ENCODE measurements at places on chromosomes 2 and 18. TPM values are rescaled to one million over a fixed set of nuclear protein-coding genes. Genes with fewer than 3 reads are reported as not detected.

DNA sequence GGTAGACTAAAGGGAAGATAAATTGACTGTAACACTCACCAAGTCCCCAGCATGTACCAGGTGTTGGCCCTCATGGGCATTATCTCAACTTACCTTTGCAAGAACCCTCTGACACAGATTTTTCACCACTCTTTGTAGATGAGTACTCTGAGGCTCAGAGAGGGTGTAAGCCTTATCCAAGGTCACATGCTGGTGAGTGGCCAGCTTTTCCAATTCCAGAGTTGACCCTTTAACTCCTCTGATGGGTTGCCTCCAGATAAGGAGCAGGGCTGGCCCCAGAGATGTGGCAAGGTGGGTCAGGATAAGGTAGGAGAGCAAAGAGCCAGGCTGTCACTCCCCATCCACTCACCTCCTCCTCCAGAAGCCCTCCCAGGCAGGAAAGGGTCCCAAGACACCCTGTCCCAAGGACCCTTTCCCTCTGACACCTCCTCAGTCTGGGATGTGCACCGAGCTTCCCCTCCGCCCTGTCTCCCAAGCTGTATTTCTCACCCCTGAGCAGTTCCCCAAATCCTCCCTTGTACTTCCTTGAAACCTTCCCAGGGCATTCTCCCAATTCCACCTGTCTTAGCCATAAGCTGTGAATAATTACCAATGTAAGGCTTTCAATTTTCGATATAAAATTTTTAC lies 165.9 kb downstream of the ZFP36L2 start:
- no peak for DNase-seq
- peaks cover 15% of the 10 kb centered on the region for H3K36me3 ChIP-seq
- no peak overlapping the region for H3K4me3 ChIP-seq
- H3K4me1 ChIP-seq = peaks cover 3% of the 10 kb centered on the region
- H3K27me3 ChIP-seq = no peaks in the 10 kb centered on the region

DNA sequence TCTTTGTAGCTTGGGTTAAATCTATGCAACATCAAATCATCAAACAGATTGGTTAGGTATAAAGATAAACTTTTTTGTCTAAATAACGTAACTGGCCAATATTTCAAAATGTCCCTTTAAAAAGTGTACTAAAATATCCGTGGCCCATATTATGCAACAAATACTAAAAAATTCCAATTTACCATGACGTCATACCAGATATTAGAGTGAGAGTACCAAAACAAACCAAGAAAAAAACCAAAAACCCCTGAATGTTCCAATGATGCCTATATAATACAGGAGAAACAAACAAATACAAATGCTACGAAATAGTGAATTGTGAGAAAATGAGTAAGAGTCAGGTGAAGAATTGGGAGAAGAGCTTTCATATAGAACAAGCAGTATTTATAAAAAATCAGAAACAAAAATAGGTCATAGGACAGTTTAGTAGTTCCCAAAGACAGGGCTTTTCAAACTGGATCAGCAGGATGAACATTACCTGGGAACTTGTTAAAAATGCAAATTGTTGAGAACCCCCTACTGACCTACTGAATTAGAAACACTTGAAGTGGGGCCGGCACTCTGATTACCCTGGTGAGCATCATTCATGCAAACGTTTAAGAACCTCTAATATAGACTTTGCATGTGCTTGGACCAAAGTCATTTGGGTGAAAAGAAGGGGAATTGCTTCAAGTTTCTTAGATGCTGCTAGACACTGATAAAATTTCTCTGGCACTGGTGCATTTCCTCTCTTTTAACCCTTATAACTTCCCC lies 753.7 kb downstream of the DSC3 start:
- no peaks in the 10 kb centered on the region for H3K4me1 ChIP-seq
- no peaks in the 10 kb centered on the region for H3K36me3 ChIP-seq
- DNase-seq = no peak
- no peak overlapping the region for H3K4me3 ChIP-seq
- no peak overlapping the region for H3K27ac ChIP-seq
- H3K27me3 ChIP-seq = no peaks in the 10 kb centered on the region

GRCh38 chr18:70296289-70296688 lies 7.4 kb downstream of the SOCS6 start:
- H3K27ac ChIP-seq = peak overlapping the region; percentile 69
- no peaks in the 10 kb centered on the region for H3K27me3 ChIP-seq
- no peak overlapping the region for H3K4me3 ChIP-seq
- H3K4me1 ChIP-seq = peaks cover 37% of the 10 kb centered on the region
- no peaks in the 10 kb centered on the region for H3K36me3 ChIP-seq

- no peak overlapping the region for H3K4me3 ChIP-seq
- peaks cover 7% of the 10 kb centered on the region for H3K27me3 ChIP-seq
- peaks cover 6% of the 10 kb centered on the region for H3K36me3 ChIP-seq
- no peak overlapping the region for H3K27ac ChIP-seq
Observed at GRCh38 chr2:136538489-136538888, 226.9 kb upstream of the THSD7B start.

DNA sequence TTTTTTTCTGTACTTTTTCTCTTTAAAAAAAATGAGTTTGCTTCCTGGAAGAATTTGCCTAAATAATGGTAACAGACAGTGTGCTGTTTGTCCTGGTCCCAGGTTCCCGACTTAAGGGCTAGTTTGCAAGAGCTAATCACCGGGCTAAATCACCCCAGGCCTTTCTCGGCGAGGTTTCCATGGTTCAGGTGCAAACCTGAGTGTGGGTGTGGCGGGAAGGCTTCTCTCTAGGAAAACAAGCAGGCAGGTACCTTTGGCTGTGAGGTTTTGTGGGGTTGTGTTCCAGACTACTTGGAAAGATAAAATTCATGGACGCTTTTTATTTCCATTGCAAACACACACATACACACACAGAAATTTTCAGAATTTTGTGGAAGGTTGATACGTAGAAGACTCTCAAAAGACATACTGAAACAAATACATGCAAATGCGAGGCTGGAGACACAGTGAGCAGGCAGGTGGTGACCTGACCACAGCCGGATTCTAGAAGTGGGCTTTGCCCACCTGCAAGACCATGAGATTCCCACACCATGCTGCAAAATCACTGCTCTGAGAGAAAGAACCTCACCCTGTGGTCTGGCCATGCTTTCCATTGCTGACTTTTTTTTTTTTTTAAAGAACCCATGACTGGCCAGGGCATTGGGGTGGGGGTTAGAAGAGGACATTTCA lies 815 bp downstream of the CNDP1 start:
- H3K27ac ChIP-seq = no peak overlapping the region
- no peaks in the 10 kb centered on the region for H3K27me3 ChIP-seq
- no peaks in the 10 kb centered on the region for H3K4me1 ChIP-seq

- H3K27me3 ChIP-seq = no peaks in the 10 kb centered on the region
- H3K36me3 ChIP-seq = peaks cover 31% of the 10 kb centered on the region
- no peak overlapping the region for H3K27ac ChIP-seq
- no peak overlapping the region for H3K4me3 ChIP-seq
Observed at GRCh38 chr2:20023688-20024087, 11.2 kb upstream of the MATN3 start.

GRCh38 chr2:3189076-3189591 lies 188.5 kb downstream of the EIPR1 start:
- no peak overlapping the region for H3K27ac ChIP-seq
- H3K4me1 ChIP-seq = peaks cover 3% of the 10 kb centered on the region
- peaks cover 5% of the 10 kb centered on the region for H3K27me3 ChIP-seq
- H3K36me3 ChIP-seq = no peaks in the 10 kb centered on the region
- no peak overlapping the region for H3K4me3 ChIP-seq

DNA sequence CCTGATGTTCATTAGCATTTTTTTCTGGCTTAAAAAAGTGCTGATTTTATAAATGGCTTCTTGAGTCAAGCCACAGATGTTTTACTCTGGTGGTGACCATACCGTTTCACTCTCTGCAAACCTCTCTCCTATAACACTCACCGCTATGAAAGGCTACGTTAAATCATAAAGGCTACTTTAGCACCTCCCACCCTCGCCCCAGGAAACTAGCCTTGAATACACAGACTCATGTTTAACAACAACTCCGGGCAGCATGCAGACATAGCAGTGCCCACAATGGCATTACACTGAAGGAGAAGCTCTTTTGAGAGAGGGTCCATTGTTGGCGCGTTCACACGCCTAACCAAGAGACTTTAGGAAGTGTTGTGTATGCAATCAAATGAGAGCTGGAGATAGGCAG lies 5.6 kb downstream of the MYT1L start:
- H3K27me3 ChIP-seq = peaks cover under 1% of the 10 kb centered on the region
- no peak for DNase-seq
- H3K4me3 ChIP-seq = peak overlapping the region; percentile 11
- no peaks in the 10 kb centered on the region for H3K36me3 ChIP-seq
- H3K4me1 ChIP-seq = peaks cover 28% of the 10 kb centered on the region

DNA sequence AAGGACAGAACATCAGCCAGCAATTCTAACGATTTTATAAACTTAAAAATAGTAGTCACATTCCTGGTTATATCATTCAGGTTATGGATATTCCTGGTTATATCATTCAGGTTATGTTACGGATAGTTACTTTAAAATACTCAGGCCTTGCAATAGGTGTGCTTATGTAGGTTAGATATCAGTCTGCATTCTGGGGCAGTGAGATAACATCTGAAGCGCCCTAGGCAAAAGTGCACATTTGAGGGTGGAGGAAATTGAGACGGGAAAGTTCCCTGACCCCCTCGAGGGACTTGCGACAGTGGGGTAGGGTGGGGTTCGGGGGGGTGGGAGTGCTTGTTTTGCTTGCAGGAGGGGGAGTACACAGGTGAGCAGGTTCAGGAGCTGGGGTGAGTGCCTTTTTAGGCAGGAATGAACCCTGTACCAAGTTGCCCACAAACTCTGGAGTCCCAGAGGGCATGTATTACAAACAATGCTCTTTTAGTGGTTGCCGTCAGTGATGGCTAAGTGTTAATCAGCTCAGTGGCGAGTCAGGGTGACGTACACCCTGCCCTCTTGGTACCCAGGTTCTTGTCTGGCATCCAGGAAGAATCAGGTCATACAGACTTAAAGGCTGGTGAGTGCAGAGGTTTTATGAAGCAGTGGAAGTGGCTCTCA lies 31.8 kb downstream of the CREG2 start:
- H3K36me3 ChIP-seq = no peaks in the 10 kb centered on the region
- no peak for DNase-seq
- no peak overlapping the region for H3K4me3 ChIP-seq
- no peak overlapping the region for H3K27ac ChIP-seq
- H3K4me1 ChIP-seq = no peaks in the 10 kb centered on the region

GRCh38 chr18:10755855-10756254 lies 230.0 kb downstream of the NAPG start:
- no peaks in the 10 kb centered on the region for H3K27me3 ChIP-seq
- peaks cover 15% of the 10 kb centered on the region for H3K4me1 ChIP-seq
- H3K36me3 ChIP-seq = no peaks in the 10 kb centered on the region
- H3K4me3 ChIP-seq = no peak overlapping the region
- no peak for DNase-seq

DNA sequence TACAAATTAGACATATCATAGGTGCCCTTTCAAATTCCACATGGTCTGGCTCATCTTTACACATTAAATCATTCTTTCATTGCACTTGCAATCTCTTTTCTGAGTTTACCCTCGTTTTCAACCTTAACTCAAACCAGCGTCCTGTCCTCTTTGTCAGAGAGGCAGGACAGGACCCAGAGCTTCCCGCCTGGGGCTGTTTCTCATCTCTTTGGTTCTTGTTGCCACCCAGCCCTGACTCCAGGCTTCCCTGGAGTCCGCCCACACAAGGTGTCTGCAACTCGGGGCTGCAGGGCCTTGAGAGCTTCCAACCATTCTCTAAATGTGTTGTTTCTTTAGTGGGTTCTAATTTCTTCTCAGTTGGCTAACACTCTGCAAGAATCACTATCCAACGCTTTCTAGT lies 24.4 kb downstream of the RBMS1 start:
- H3K27ac ChIP-seq = no peak overlapping the region
- H3K4me1 ChIP-seq = peaks cover 18% of the 10 kb centered on the region
- H3K4me3 ChIP-seq = no peak overlapping the region
- DNase-seq = no peak

- H3K4me3 ChIP-seq = no peak overlapping the region
- no peak for DNase-seq
- peaks cover 9% of the 10 kb centered on the region for H3K27me3 ChIP-seq
- peaks cover 21% of the 10 kb centered on the region for H3K4me1 ChIP-seq
- H3K36me3 ChIP-seq = peaks cover 5% of the 10 kb centered on the region
- H3K27ac ChIP-seq = peak overlapping the region; percentile 17
Observed at GRCh38 chr2:767440-767839, 90.2 kb upstream of the TMEM18 start.

- no peaks in the 10 kb centered on the region for H3K36me3 ChIP-seq
- DNase-seq = no peak
Observed at GRCh38 chr2:223580951-223581350, 21.2 kb downstream of the SCG2 start.

GRCh38 chr18:49473721-49474120 lies 13.3 kb upstream of the DYM start:
- H3K4me1 ChIP-seq = no peaks in the 10 kb centered on the region
- H3K36me3 ChIP-seq = no peaks in the 10 kb centered on the region

GRCh38 chr2:6471419-6471818 lies 394.3 kb downstream of the CMPK2 start:
- DNase-seq = no peak
- peaks cover 1% of the 10 kb centered on the region for H3K4me1 ChIP-seq
- no peak overlapping the region for H3K27ac ChIP-seq
- H3K36me3 ChIP-seq = peaks cover 6% of the 10 kb centered on the region

DNA sequence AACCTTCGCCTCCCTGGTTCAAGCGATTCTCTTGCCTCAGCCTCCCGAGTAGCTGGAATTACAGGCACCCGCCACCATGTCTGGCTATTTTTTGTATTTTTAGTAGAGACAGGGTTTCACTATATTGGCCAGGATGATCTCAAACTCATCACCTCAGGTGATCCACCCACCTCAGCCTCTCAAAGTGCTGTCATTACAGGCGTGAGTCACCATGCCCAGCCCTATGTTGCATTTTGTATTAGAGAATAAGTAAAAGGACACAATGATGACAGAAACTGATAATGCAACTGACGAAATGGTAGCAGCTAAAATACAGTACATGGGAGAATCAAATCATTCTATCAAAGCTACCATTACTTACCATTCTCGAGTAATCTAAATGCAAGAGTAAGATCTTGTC lies 276.7 kb downstream of the DSEL start:
- no peaks in the 10 kb centered on the region for H3K4me1 ChIP-seq
- no peaks in the 10 kb centered on the region for H3K27me3 ChIP-seq
- no peaks in the 10 kb centered on the region for H3K36me3 ChIP-seq
- no peak overlapping the region for H3K27ac ChIP-seq
- no peak for DNase-seq

DNA sequence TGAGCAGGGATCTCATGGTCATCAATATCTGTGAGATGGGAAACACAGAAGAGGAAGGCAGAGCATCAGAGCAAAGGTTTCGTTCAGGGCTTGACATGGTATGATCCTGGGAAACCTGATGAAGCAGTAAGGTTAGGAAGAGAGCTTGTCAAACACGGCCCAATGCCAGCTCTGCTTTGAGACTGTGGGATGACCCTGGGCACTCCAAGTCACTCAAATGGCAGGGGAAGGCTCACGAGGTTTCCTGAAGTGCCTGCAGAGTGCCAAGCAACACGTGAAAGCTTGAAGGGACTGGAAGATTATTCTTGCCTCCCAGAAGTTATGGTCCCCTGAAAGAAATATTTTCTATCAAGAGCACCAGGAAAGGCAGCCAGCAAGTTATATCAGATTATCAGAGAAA lies 6.5 kb downstream of the MCFD2 start:
- H3K27ac ChIP-seq = no peak overlapping the region

IL1A gene
- not detected for total RNA-seq

BOLL gene
- total RNA-seq = not detected

MTX2 gene
- 35.7 TPM for total RNA-seq

KIF5C gene
- total RNA-seq = 673 TPM

DDX18 gene
- 75.7 TPM for total RNA-seq

SLC19A3 gene
- total RNA-seq = 1.7 TPM

CWC22 gene
- total RNA-seq = 12.0 TPM

ACVR1C gene
- 0.59 TPM for total RNA-seq

METTL4 gene
- 15.4 TPM for total RNA-seq

XRCC5 gene
- total RNA-seq = 254 TPM

CNGA3 gene
- 7.6 TPM for total RNA-seq

DSEL gene
- 12.2 TPM for total RNA-seq
